ENCODE measurements at places on chromosomes 11 and 22. TPM values are rescaled to one million over a fixed set of nuclear protein-coding genes. Genes with fewer than 3 reads are reported as not detected.

GRCh38 chr11:45056529-45056928 lies 89.9 kb upstream of the PRDM11 start:
- DNase-seq = no peak

DNA sequence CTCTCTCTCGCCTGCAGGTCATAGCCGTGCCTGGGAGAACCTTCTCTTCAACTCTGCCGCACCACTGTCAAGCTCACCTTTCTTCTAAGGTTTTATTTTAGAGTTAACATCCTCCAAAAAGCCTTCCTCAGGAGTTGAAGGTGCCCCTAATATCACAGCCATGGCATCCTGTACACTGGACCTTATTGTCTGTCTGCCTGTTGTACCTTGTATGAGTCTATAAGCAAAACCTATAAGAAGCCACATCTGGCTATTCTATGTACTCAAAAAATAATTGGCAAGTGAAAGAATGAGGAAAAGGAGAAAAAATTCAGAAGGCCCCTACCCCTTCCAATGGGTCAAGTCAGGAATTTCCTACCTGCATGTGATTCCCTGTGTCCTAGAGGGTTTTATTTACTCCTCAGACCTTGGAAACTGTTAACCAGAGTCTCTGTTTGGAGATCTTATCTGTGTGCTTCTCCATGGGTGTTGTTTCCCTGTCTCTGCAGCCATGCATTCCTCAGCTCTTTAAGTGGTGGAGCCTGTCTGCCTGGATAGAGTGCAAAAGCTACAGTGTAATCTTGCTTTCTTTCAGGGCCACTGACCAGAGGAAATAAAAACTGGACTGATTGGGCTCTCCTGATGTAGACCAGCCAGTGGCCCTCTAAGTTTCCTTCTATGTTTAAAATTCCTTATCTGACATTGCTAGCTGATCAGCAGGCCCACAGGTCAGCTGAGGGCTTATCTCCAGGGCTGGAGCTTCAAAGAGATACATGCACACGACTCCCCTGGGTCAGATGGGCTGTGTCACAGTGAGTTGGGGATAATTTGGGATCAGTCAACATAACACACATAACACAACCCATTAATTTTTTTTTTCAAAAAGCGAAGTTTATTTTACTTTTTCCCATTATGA lies 37.6 kb upstream of the TMEM135 start:
- no peak for DNase-seq

DNA sequence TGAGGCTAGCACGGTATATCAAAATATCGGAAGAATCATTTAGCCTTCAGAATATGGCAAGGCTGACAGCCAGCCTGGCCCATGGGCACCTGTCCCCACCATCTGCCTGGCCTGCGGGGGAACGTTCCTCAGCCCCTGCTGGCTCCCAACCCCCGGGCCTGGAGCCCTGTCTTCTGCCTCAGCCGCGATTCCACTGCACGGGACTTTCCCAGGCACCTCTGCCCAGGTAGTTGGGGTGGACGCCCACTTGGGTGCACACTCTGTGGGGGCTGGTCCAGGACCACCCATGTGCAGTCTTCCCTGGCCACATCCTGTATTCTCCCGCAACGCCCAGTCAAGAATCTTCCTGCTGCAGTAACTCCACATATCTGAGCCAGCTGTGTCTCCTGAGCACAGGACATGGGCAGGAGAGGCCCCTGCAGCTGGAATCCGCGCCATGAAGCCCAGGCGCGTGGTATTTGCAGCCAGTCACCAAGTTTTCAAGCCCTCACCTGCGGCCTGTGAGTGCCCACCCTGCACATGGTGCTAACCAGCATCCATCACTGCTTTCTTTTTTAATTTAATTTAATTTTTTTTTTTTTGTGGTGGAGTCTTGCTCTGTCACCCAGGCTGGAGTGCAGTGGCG lies 77.9 kb downstream of the KCNQ1 start:
- DNase-seq = no peak

GRCh38 chr11:94545264-94546161 lies 1.8 kb downstream of the FUT4 start:
- DNase-seq = no peak

GVQW3 gene
- 5.2 TPM for total RNA-seq

DNA sequence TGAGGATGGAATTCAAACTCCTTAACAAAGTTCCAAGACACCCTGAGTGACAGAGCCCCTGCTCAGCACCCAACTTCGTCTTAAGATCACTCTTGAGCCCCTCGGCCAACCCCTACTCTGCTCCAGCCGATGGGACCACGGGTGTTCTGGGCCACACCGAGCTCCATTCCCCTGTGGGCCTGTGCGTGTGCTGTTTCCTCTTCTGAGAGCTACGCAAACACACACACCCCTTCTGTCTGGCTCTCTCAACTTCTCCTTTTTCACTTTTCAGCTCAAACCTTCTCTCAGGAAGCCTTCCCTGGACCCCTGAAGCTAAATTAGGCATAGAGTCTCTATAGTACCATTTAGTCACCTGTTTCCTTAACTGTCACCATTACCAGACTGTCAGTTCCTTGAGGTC lies 37.5 kb upstream of the NNMT start:
- no peak for DNase-seq

NEFH gene
- total RNA-seq = 1.3 TPM

DNA sequence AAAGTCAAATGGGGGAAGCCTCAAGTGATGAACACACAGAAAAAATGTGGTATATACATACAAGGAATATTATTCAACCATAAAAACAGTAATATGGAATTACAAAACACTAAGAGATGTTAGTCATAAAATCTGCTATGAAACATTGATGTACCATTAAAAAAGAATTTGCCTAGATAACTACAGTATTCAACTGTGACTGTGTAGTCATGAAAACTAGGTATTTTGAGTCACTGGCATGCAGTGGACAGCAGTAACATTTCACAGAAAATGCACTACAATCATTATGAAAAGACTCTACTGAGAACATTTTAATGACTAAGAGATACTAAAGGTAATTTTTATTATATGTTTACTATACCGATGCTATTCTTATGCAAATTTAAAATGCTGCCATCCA lies 11.7 kb downstream of the ZNF195 start:
- no peak for DNase-seq

- DNase-seq = no peak
These were observed 96.7 kb downstream of the LARGE1 start for GRCh38 chr22:33823552-33823951.

CABP4 gene
- 0.49 TPM for total RNA-seq

DNA sequence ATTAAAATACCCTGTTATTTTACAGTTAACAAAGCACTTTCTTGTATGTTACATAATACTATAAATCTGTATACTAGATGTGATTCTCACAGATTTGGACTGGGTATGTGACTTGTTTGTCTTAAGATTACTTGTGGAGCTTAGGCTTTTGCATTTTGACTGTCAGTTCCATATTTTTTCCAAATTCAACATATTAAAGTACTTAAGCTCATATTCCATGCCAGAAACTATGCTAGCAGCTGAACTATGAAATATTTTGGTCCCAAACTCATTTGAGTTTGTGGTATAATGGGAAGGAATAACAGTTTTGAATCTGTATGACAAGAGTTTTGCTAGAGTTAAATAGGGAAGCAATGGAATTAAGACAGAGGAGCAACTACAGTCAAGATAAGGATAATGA lies 841.4 kb downstream of the JRKL start:
- peak; percentile 25 for DNase-seq

GRCh38 chr11:101030692-101031091 lies 98.9 kb downstream of the PGR start:
- DNase-seq = no peak

DNA sequence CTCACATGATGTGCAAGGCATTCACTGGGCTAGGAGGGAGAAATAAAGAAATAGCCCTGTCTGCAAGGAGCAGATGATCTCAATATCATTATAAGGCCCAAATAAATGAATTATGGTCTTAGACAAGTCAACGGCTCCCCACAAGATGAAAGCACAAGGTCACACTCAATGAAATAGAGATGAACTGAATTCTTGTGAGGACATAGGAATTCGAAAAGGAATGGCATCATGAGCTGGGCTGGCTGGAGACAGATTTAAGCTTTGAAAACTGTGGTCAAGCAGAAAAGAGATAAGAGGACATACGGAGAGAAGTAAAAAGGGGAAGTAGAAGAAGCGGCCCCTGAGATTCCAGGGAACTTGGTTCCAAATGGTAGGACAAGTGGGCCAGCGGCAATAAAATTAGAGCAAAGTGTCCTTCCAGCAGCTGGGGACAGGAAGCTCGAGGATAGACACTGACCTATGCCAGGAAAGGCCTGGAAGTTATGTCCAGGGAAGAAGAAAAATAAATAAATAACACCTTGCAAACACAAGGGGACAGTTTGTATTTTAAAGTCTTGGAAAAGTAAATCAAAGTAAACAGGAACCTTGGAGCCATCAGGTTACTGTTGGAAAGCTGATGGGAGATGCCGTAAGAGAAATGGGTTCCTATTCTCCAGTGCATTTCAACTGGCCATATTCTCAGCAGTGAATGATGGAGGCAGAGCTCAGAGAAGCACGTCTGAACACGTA lies 37.8 kb downstream of the GALNT18 start:
- DNase-seq = no peak

FBXO3 gene
- total RNA-seq = 40.9 TPM

PEX16 gene
- total RNA-seq = 9.9 TPM

LRRC75B gene
- total RNA-seq = 6.2 TPM

- no peak for DNase-seq
These were observed 2.4 kb upstream of the MIOX start for GRCh38 chr22:50483977-50484853.

OR10A5 gene
- not detected for total RNA-seq

KDM4E gene
- total RNA-seq = not detected

C11orf16 gene
- not detected for total RNA-seq

GRCh38 chr22:24046024-24046423 lies 34.9 kb downstream of the CABIN1 start:
- DNase-seq = no peak

SPTBN2 gene
- 73.2 TPM for total RNA-seq

CRYAB gene
- total RNA-seq = 43.2 TPM

- DNase-seq = no peak
These were observed 101.6 kb downstream of the COMMD9 start for GRCh38 chr11:36187622-36188021.

All from skin of body (tissue), 3 donors.